ENCODE measurements at places on chromosomes 5 and 9.
A peak's percentile ranks its signal among the peaks of the same experiment; 100 is the strongest.

DNA sequence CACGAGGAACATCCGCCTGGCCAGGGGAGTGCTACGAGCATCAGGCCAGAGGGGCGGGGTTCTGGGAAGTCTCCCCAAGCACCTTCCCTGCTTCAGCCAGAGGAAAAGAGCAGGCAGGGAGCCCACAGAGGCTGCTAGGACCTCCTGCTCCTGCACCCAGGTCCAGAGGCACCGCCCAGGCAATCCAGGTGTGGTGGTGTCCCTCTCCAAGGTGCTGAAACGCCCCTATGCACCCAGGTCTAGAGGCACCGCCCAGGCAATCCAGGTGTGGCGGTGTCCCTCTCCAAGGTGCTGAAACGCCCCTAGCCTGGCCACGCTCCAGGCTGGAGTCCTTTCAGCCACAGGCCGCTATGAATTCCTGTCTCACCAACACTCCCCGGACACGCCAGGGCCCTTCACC, 10.7 kb upstream of the UBAC1 start:
- no peak for DNase-seq

DNA sequence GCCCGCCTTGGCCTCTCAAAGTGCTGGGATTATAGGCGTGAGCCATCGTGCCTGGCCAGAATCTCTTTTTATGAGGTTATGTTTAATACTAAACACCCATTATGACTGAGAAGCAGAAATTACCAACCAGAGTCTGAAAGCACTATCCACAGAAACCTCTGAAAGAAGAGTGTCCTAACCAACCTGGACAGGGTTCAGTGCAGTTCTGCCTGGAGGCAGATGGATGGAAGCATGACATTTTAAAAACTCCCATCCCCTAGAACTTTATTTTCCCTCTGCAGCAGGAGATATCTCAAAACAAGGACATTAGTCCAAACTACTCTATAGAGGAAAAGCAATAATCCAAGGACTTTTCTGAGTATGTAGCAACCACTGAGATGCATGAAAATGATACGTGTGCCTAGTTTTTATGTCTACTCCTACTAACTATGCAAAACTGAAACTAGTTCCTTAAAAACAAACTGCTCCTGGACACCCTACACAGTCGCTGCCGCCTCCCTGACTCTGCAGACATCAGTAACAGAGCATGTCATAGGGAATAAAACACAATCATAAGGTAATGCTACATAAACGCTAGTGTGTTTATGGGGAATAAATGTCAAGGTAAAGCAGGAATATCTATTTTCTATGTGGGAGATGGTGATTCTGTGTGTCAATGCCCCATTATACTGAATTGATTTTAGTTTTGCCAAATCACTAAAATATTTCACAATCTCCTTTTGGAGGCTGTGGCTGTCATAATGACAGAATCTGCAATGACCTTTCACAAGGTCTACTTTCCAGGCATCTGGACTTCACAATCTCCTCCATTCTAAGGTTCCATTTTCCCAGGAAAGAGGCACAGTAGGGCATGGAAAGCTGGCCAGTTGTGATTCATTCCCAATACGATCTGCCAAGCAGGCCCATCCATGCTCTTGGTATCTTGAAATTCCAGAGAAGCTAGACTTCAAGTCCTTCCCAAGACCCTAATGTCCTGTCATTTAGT, 122.8 kb downstream of the SIL1 start:
- no peak for DNase-seq

GRCh38 chr5:68243681-68244080, 28.1 kb downstream of the PIK3R1 start:
- no peak for DNase-seq

DNA sequence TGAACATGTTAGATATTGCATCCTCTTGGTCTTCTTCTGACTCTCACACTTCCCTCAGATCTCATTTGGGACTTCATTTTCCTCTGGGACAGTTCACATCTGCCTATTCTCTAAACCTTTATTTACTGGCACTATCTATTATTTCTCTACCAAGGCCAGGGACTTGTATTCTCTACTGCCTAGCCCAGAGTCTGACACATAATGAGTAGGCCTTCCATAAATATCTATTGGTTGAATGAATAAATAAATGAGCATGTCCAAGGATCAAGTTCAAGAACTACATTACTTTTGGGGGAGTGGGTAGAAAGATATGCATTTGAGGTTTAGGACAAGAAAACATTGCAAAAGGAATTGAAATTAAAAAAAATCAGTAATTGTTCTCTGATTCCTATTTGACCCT, 250.3 kb downstream of the TRIM32 start:
- no peak for DNase-seq

GRCh38 chr9:127694890-127695720, 11.7 kb upstream of the CFAP157 start:
- DNase-seq: no peak

DNA sequence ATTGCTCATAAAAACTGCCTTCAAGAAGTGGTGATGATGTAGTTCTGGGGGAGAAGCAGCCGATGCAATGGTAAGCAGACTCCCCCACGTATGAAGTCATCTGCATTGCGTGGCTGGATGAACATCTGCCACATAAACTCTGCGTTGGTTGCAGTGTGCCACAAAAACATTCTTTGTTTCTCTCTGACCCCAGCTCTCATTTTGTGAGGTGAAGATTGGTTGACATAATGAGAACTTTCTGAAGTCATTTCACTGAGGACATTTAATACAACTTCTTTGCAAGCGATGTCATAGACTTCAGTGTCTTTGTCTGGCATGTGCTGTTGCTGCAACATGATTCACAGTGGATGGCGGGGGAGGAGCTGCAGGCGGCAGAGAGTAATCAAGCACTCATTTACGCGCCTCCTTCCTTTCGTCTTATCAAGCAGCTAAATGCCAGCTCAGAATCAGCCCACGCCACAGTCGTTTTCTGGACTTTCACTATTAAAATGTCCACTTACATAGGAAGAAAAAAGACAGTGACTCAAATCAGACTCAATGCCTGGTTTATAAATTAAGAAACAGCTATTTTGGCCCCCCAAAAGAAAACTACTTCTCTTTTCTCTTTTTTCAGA, 91.5 kb upstream of the NFIL3 start:
- no peak for DNase-seq

DNA sequence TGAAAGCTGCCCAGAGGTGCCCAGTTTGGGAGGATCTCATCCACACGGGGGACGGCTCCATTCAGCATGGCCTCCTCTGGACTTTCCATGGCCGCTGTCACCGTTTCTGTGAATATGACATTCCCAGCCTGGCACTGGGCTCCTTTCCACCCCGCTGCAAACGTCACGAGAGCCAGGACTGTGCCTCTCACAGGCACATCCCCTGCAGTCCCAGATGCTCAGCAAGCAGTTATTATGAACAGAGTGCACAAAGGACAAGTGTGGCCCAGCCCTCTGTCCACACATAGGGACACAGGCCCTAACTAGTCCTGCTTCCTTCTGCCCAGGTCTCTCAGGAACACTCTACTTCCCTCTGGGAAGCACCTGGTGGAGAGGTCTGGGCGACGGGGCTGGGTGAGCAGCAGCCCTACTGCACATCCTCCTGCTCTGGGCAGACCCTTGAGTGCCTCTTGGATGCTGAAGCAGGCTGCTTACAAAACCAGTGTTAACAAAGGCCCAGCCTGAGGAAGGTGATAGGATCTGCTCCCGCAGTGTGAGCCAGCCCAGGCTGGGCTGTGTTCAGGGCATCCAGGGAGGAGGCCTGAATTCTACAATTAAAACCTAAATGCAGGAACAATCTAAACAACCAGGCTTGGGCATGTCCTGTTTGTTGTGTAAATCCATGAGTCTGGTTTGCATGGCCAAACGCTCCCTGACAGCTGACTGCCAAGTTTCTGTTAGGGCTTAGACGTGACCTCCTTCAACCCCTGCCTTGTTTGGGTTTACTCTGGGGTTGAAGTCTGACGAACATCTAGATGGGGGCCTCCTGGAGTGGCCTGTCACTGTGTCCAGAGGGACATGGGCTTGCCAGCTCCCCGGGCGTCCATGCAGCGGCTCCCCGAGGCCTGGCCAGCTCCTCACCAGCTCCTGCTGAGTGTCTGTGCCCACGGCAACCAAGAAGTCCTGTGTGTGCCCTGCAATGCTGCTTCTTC, 269.8 kb downstream of the GADD45G start:
- DNase-seq: no peak

DNA sequence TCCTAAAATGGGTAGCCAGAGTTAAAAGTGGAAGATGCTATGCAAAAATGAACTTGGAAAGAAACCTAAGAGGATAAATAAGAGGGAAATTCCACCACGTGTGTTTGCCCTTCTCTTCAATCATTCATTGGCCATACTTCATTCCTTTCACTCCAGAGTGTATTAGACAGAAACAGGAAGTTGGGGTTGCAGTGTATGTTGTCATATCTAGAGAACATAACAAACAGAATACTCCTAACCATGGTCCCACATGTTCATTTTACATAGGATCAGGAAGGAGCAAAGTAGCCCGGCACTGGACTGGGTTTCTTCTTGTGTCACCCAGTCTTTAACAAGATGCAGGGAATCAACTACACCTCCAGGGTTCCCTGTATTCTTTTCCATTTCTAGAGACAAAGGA, 7.6 kb upstream of the GPBP1 start:
- DNase-seq: no peak

DNA sequence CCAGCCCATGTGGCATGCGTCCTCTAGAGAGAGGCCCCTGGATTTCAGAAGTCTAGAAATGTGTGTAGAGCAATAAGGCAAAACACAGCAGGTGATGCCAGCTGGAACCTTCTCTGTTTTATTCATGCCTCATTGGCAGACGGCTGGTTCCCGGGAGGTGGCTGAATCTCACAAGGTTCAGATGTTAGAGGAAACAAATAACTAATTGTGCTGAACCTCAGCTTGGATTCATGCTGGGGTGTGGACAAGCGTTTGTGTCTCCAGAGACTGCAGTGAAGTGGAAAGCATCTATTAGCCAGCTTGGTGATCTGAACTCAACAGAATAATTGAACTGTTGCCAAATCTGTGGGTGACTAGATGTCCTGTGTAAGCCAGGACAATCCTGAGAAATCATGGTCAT, 131.1 kb upstream of the NR4A3 start:
- peak; percentile 3 for DNase-seq

- DNase-seq: no peak
Observed at GRCh38 chr5:16577677-16578076, 39.1 kb downstream of the RETREG1 start.

DNA sequence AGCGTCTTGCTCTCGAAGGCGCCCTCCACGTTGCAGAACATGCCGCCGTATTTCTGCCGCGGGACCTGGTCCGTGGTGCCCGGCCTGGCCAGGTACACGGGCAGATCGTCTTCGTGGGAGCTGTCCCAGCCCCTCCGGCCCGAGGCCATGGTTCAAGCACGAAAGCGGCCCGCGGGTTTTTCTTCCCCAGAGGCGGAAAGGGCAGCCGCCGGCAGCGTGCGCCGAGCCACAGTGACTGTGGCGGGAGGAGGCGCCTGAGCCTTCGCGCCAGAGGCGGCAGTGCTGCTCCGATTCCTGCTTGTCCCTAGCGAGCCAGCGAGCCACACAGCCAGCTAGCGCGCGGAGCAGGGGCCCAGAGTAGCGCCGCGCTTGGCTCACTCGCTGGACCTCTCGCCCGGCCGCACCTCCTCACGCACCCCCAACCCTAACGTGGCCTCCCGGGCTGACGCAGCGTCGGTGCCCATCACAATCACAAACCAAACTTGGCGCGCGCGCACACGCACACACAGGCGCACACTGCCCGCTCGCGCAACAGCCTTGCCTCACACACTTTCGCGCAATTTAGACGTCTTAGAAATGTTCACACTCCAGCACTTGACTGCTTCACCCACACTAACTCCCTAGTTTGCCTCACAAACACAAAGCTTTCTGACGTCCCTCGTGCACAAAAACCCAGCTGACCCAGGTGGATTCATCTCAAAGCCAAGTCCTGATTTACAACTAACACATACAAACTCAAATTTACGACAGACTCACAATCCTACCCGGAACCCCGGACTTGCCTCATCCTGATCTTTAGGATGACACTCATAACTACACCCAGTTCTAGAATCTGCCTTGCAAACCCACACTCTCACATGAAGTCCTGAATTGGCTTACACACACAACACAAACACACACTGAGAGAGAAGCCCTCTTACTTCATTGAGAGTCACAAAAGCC, at the start of gene DPYSL3:
Gene DPYSL3, minus strand, starts transcription at position 359 of the 942 bp plus-strand sequence. Its CDS starts 210 bp downstream, at position 149.
- DNase-seq: peak; percentile 94
